Stimulated activated CD8-positive, alpha-beta memory T cell treated with anti-CD3 and anti-CD28 coated beads, Interleukin-4, amount 100 ng/mL, for 4 hours (primary cell): ENCODE measurements at places on chromosomes 5 and 9.
A peak's percentile ranks its signal among the peaks of the same experiment; 100 is the strongest.

GRCh38 chr5:14357441-14357840, 214.3 kb downstream of the TRIO start:
- no peak for DNase-seq

GRCh38 chr5:84589926-84590325, 205.2 kb upstream of the EDIL3 start:
- DNase-seq = no peak

GRCh38 chr9:16062542-16063240, 509.8 kb downstream of the CCDC171 start:
- no peak for DNase-seq

GRCh38 chr5:166695326-166695725, 1596.1 kb upstream of the WWC1 start:
- DNase-seq = no peak

DNA sequence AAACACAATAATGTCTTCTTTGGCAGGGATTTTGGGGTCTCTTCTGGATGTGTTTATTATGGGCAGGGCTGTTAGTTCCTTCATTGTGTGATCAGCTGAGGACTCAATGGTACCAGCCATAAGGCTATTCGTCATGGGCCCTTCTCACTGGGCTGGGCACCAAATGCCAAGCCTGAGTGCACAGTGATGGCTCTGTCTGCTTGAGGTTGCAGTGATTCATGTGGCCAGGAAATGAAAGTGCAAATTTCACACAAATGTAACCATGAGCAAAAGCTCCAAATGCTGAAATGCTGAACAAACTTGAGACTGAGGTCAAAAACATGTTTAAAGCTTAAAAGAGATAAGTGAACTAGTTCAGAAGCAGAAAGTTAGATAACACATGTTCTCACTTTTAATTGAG, 191.0 kb downstream of the TARS1 start:
- no peak for DNase-seq

DNA sequence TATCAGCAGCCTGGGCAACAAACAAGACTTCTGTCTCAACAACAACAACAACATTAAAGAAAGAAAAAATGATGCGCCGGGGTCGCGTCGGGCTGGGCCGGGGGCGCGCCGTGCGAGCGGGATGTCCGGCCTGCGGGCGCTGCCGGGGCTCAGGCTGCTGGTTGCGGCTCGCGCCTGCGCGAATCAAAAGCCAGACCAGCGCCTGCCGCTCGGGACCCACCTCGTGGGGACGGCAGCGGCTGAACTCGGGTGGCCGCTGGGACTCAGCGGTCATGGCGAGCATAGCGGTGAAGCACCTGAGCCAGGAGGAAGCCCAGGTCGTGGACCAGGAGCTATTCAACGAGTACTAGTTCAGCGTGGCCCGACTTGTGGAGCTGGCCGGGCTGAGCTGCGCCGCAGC, 11.9 kb upstream of the NHP2 start:
- no peak for DNase-seq

DNA sequence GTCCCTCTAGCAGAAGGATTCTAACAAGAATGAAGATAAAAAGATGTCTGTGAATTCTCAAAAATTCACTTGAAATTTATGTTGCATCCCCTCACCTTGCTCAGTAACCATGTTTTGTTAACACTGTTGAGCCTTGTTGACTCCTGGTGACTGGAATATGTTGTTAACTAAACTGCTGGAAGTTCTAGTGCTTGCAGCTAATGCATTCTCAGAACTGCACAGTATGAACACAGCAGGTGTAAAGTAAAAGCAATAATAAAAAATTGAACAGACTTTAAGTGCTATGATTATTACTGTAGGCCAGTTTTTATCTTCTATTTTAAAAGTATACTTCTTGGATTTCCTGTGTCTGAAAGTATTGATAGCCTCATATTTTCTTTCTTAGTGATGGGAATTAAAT, 388.7 kb upstream of the PTPRD start:
- DNase-seq = no peak

GRCh38 chr5:158953929-158954534, 145.7 kb downstream of the EBF1 start:
- DNase-seq = no peak

DNA sequence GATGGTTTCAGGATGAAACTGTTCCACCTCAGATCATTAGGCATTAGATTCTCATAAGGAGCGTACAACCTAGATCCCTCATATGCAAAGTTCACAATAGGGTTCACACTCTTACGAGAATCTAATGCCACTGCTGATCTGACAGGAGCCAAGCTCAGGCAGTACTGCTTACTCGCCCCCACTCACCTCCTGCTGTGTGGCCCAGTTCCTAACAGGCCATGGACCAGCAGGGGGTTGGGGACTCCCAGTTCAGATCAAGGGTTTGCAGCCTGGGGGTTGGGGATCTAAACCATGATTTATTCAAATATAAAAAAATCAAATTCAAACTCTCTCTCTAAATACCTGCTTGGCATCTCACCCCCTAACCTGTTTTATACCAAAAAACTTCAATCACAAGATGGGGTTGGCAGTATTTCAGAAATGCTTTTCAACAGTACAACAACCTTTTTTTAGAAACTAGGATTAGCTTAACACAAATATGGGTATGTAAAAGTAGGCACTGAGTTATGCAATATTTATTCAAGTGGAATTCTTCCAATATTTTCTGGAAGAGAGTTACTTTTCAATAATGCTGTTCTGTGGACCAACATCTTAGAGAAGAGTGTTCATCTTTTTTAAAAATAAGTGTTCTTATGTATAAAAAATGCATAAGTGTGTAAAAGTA, 30.1 kb upstream of the SLC12A2 start:
- no peak for DNase-seq

- DNase-seq = no peak
These were observed 293.4 kb downstream of the PDE4D start for GRCh38 chr5:59600153-59600552.

GRCh38 chr9:110308633-110309038, 29.0 kb downstream of the TXNDC8 start:
- no peak for DNase-seq

- no peak for DNase-seq
These were observed 68.3 kb downstream of the TBCA start for GRCh38 chr5:77707791-77708190.

- DNase-seq = no peak
These were observed 94.0 kb upstream of the PTGER4 start for GRCh38 chr5:40585537-40586267.

DNA sequence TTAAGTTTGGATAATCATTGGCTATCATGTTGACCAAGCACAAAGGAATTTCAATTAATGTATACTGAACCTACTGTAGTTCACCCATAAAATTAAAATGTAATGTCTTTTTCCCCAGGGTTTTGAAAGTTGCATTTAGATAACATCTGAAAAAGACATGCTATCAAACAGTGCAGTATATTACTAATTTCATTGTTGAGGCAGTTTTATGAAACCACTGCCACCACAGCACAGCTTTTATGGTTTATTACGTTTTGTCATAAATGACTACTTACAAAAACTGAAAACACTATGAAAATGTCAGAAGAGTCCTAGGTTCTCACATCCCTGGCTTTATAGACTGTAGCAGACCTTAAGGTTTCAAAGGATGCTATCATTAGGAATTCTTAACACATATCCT, 32.0 kb upstream of the HAPLN1 start:
- no peak for DNase-seq

DNA sequence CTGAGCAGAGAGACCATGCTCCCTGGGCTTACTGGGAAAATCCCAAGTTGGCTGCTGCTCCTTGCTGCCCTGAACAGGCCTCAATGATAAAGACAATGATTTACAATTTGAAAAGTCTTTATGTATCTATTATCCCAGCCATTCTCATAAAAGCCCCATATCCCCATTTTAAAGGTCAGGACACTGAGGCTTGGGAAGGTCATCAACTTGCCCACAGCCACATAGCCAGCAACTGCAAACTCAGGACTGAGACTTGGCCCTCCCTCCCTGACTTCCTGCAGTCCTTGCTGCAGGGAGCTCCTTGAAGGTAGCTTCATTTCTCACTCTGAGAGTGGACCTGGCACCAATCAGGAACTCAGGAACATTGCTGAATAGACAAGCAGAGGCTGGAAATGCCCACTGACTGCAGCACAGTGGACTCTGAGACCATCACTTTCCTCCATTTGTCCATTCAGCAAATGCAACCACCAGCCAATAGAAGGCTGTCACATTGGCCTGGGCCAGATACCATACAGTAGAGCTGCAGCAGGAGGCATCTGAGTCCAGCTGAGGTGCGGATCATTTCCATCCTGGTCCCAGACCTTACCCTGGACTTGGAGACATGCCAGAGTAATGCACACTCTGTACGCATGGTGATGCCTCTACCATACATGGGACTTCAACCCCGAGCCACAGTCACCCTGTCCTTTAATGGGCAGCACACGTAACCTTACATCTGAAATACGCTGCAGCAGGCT, 18.3 kb downstream of the TNIP1 start:
- DNase-seq = no peak

DNA sequence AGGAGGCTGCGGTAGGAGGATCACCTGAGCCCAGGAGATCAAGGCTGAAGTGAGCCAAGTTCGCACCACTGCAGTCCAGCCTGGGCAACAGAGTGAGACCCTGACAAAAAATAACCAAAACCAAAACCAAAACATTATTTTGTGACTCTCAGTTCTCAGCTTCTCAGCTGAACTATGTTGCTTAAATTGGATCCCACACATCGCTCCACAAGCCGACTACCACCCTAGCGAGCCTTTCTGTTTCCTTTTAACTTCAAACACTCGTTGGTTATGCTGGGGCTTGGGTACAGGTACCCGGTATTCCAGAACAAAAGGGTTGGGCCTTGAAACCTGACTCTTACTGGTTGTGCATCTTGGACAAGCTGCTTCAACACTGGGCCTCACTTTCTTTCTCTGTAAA, 3.8 kb upstream of the PTGS1 start:
- no peak for DNase-seq

DNA sequence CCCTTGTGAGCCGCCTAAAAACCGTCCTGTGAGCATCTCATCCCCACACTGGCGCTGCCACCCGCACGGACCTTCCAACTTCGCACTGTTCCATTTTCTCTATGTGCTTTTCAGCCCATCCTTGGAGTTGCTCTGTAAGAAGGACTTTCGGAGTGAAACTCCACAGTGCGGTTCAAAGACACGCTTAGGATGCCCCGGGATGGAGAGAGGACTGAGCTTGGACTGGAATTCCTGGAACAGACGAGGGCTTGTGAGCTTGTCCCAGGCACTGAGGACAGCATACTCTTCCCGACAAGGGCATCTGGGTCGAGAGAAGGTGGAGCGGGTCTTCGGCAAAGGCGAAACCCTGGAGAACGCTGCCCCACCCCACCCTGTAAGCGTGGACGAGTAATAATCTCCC, 187.8 kb downstream of the MEF2C start:
- no peak for DNase-seq

DNA sequence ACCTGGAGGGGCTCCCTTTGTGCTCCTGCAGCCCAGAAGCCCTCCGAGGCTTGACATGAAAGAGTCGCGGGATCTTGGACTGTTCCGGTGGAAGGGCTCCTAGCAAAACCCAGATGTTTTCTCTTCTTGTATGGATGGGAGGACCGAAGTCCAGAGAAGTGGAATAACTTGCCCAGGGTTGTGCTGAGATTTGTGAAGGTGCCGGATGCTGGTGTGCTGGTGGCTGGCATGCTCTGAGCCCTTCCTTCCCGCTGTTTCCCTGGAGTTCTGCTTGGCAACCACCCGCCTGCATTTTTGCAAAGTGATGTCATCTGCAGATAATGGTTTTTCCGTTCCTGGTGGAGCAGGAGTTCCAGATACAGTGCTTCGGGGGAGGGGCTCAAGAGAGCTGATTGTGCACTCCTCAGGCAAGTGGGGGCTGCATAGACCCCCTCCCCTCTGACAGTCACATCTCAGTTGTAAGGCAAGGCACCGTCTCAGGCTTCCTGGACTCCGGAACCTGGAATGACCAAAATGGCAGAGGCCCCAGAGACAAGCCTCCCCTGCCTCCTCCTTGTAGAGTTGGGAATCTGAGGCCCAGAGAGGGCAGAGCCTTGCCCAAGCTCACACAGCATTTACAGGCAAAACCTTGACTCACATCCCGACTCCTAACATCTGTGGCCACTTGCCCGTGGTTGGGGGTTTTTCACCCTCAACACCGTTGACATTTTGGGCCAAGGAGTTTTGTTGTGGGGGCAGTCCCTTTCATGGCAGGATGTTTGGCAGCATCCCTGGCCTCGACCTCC, 157.0 kb downstream of the RGS3 start:
- DNase-seq = no peak

GRCh38 chr9:74951725-74952151, 974 bp downstream of the C9orf40 start:
- DNase-seq = peak; percentile 5

- DNase-seq = no peak
These were observed 130.9 kb downstream of the EFNA5 start for GRCh38 chr5:107539726-107540330.

- DNase-seq = no peak
These were observed 107.9 kb upstream of the EFNA5 start for GRCh38 chr5:107778647-107779046.

- DNase-seq = no peak
These were observed 590.4 kb upstream of the PTGER4 start for GRCh38 chr5:40089269-40089668.

GRCh38 chr5:93874491-93874890, 133.1 kb upstream of the POU5F2 start:
- DNase-seq = no peak

GRCh38 chr9:121538221-121538620, 38.6 kb upstream of the GGTA1 start:
- DNase-seq = no peak

GRCh38 chr9:114371343-114371944, 16.3 kb downstream of the AKNA start:
- DNase-seq = no peak

- no peak for DNase-seq
These were observed 33.1 kb upstream of the PRLR start for GRCh38 chr5:35263266-35263877.

GRCh38 chr5:103218164-103218563, 40.4 kb upstream of the MACIR start:
- DNase-seq = no peak

GRCh38 chr9:34651321-34651720, 664 bp upstream of the IL11RA start:
- no peak for DNase-seq

- no peak for DNase-seq
These were observed 36.0 kb downstream of the HMGXB3 start for GRCh38 chr5:150036513-150036912.

DNA sequence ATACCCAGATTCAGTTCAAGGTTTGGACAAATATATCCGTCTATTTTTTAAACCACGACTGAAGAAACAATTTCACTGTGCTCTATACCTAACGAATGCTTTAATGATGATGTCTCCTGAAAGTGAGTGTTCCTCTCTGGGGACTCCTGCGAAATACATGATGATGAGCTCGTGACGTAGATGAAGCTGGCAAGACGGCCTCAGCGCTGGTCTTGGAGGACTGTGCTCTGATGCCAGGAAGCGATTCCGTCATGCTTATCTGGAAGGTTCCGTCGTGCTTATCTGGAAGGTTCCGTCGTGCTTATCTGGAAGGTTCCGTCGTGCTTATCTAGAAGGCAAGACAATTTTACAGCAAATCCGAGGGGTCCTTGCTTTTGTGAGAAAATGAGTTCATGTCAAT, 250.8 kb upstream of the IRX2 start:
- DNase-seq = no peak
